ENCODE measurements at places on chromosomes 4 and X.

- DNase-seq, result no peak
Observed at GRCh38 chr4:98352940-98353339, 91.8 kb downstream of the RAP1GDS1 start.

DNA sequence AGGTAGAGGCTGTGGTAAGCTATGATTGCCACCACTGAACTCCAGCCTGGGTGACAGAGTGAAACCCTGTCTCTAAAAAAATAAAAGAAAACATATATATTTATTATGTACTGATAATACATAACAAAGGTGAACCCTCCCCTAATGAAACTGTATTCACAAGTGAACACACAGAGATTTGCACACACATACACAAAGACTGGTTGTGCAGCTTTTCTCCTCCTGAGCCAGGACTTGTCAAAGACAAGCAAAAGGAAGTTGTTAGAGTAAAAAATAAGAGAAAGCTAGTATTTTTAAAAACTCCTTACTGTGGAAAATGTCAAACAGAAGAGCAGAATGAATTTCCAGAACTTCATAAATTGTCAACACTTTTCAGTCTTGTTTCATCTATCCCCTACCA is 1.5 kb upstream of the GRSF1 start:
- DNase-seq, result no peak

GRCh38 chrX:130654409-130654950 is 248.5 kb downstream of the ENOX2 start:
- DNase-seq, result peak; percentile 0

GRCh38 chr4:53935780-53936179 is 128.6 kb downstream of the CHIC2 start:
- DNase-seq, result no peak

- peak; percentile 10 for DNase-seq
Observed at GRCh38 chrX:86806786-86807185, 658.5 kb downstream of the DACH2 start.

GRCh38 chr4:47032405-47033106 is 1.2 kb downstream of the GABRB1 start:
- peak; percentile 92 for DNase-seq

GRCh38 chr4:113962016-113962347 is 17.5 kb downstream of the ARSJ start:
- no peak for DNase-seq

- DNase-seq, result peak; percentile 74
Observed at GRCh38 chrX:4547213-4547836, 833.9 kb upstream of the PRKX start.

- DNase-seq, result no peak
Observed at GRCh38 chr4:103018391-103019307, 856 bp downstream of the SLC9B1 start.

- DNase-seq, result no peak
Observed at GRCh38 chrX:71660562-71661416, 6.6 kb upstream of the LOC101059915 start.

DNA sequence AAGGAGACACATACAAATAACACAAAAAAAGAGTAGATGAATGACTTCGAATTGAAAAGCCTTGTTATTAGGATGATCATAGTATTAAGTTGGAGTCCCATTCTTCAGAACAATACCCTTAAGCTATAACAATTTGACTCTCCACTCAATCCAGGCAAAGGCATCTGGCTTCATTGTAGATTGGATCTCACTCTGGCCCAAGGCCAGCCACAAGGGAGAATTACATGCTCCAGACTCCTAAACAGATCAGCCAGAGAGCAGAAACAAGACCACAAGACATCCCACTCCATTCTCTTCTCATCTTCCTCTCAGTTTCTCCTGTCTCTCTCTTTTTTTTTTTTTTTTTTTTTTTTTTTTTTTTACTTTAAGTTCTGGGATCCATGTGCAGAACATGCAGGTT is 213.9 kb downstream of the DHX15 start:
- no peak for DNase-seq

DNA sequence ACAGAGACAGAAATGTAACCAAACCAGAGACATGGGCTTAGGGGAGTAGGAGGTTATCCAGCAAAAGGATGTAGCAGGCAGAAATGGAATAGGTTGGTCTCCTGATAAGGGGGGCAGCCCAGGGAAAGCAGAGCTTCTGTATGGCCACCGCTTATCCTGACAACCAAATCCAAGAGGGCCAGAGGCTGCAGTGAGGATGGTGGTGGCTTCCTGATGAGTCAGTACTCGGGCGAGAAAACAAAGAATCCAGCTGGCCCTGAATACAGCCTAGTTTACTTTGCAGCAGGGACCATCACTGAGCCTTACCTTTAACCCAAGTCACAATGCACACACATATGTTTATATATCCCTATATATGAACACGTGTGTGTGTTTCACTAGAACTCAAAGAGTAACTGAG is 129.7 kb upstream of the FTHL17 start:
- no peak for DNase-seq

- no peak for DNase-seq
Observed at GRCh38 chr4:81839347-81840042, 367.8 kb upstream of the RASGEF1B start.

DNA sequence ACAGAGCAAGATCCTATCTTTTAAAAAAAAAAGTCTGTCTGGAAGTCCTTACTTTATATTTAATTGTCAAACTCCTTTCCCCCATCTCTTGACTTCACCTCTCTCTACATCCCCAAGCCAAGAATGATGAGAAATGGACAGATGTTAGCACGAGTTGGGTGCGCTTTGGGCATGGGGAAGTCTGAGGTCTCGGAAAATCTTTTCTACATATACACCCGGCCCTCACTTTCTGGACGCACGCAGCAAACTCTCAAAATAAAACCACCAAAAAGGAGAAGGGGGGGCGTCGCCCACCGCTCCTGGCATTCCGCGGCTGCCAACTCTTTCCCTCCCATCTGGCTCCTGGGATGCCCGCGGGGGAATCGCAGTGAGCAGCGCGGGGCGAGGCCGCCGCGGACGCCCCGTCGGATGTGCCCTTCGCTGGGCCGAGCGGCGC is 756 bp downstream of the IGFBP7 start:
- peak; percentile 48 for DNase-seq

- no peak for DNase-seq
Observed at GRCh38 chr4:85457752-85458467, 17.0 kb upstream of the ARHGAP24 start.

DNA sequence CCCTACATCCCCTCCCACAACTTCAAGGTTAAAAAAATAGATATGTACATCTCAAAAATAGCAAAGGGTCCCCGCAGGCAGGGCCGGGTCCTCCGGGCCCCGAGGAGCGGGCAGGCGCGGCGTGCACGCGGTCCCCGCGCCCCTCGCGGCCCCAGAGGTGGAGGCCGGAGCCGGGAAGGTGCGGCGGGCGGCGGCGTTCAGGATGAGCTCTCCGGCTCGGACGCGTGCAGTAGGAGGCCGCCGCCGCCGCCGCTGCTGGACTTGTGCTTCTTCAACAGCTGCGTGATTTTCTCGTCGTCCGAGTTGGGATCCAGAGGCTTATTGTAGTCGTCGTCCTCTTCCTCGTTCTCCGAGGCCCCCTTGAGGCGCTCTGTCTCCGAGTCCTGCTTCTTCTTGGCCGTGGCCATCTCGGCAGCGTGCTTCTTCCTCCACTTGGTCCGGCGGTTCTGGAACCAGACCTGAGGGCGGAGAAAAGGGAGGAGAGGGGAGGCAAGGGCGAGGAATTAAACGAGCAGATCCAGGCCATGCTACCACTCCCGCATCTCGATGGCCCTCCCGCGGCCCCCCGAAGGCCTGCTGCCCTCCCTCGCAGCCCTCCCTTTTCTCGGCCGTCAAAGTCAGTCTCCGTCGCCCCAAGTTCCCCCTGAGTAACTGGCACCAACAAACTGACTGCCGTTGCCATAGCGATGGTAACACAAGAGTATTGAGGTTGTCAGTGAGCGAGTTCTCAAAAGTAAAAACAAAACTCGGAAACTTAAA is 5.8 kb downstream of the NKX6-1 start:
- DNase-seq, result peak; percentile 90

DNA sequence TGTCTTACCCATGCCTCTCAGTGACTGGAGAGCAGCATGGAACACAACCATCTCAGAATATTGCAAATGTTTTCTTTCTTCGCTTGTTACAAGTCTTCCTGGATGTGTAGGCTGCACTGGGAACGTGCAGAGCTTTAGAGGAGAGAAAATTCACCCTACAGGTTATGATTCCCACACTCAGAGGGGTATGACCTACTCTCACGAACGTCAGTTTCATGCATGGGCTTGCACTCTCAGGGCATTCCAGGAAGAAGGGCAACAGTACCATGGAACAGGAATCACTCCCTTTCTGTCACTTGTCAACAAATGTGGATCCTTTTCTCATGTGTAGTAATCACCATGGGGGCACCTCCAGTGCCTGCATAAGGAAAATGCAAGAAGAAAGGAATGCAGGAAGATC is 75.8 kb downstream of the NBDY start:
- DNase-seq, result no peak

GRCh38 chr4:174593701-174594100 is 71.4 kb upstream of the HPGD start:
- no peak for DNase-seq

Data from eye (tissue), 1 donor.